ENCODE measurements at places on chromosomes 12 and 14.
A peak's percentile ranks its signal among the peaks of the same experiment; 100 is the strongest.

DNA sequence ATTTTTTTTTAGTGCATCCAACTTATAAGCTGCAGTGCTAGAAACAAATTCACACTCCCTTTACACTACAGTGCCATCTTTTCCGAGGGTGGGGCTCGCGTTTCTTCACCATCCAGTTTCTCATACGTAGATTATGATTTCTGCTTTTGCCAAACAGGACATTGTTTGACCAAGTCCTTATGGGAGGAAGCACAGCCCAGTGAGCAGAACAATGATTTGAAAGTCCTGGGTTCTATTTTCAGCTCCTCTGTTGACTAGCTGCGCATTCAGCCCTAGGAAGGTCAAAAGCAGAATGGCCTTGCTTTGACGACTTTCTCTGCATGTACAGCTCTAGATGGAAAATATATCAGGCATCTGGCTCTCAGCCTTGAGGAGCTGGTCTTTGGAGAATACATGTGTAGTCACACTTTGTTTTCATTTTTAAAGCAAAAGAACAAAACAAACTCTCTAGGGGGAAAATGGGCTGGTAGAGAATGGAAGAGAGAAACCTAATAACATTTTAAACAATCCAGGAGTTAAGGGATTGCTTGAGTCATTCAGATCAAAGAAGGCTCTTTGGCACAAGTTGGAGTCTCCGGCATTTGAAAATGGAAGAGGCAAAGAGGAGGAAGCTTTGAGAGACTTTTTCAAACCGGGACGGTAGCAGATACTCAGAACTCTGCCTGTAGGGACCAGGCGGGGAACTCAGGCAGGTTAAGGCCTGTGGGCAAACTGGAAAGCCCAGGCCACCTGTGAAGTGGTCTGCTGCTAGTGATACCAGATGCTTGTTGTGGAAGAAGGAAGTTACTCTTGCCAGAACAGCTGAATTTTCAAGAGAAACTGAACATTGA lies 257.3 kb upstream of the PLEKHG7 start:
- peak; percentile 21 for DNase-seq

DNA sequence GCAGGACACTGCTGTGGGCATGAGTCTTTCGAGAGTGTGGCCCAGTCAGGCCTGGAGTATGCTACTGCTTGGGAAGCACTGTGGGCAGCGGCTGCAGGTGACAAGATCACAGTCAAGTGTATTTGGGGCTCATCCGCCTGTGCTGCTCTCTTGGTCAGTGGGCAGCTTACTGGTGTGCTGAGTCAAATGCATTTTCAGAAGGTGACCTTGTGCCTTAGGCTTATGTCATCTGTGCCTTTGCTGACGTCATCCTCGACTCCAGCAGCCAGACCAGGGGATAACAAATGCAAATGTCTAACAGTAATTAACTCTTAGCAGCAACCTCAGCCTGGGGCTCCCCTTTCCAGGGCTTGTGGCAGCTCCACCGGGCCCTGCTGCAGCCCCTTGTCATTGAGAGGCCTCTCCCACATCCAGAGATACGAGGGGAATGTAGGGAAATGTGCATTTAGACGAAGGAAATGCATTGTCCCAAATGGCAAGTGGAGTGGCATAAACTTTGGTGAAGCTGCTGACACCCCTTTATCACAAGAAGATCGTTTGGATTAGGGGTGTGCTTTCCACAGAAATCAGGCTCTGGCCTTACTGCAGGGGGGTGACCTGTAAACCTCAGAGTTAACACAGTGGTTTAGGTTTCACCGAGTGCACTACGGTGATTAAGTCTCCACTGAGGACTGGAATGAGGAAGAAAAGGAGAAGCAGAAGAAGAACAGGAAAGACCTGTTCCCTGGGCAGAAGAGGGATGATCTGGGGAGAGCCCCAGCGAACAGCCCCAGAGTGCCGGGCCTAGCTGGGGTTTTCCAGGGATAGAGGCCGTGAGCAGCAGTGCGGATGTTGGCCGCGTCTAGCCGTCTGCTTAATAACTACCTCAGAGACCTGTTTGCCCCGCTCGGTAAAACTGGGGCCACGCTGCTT lies 39.7 kb downstream of the PSMA6 start:
- DNase-seq: no peak

- DNase-seq: no peak
Measured at GRCh38 chr12:113370923-113371682, 12.7 kb downstream of the PLBD2 start.

- peak; percentile 28 for DNase-seq
Measured at GRCh38 chr12:97148941-97149559, 242.0 kb downstream of the NEDD1 start.

DNA sequence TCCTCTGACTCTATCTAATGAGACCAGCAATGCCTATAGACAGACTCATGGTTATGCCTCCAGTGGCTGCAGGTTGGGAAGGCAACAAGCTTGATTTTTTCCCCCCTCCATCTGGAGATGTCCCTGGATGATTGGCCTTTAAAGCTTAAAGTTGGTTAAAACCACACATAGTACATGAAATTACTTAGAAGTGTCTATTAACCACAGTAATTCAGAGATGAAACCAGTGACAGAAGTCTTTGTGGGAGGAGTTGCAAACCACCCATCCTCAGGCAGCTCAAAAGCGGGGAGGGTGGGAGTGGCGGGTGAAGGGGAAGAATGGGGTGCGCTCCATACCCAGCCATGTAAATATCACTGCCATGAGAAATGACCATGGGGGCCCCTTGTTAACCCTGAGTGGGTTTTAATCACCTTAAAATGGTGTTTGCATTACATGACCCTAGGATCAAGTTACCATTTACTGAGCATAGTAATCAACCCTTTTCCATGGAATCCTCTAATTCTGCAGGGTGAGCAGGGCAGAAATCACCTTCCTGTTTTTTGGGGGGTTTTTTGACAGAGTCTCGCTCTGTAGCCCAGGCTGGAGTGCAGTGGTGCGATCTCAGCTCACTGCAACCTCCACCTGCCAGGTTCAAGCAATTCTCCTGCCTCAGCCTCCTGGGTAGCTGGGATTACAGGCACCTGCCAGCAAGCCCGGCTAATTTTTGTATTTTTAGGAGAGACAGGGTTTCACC lies 133.5 kb downstream of the FOXN3 start:
- DNase-seq: no peak

DNA sequence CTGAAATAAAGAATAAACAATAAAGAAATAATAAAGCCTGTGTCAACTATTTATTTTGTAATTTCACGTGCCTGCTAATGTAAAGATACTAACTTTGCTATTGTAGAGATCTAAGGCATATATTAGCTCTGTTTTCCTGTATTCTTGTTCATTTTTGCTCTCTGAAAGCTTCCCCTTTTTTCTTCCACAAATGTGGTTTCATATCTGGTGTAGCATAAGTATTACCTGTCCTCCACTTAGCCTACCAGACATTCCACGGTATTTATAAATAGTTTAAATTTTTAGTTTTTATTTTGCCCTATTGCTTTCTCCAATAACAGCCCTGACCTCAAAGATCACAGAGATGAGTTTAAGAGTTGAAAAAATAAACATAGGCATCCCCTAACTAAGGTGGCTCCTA lies 92.6 kb upstream of the ATP2B1 start:
- DNase-seq: no peak

GRCh38 chr12:32211066-32211899 lies 104.6 kb downstream of the BICD1 start:
- no peak for DNase-seq

DNA sequence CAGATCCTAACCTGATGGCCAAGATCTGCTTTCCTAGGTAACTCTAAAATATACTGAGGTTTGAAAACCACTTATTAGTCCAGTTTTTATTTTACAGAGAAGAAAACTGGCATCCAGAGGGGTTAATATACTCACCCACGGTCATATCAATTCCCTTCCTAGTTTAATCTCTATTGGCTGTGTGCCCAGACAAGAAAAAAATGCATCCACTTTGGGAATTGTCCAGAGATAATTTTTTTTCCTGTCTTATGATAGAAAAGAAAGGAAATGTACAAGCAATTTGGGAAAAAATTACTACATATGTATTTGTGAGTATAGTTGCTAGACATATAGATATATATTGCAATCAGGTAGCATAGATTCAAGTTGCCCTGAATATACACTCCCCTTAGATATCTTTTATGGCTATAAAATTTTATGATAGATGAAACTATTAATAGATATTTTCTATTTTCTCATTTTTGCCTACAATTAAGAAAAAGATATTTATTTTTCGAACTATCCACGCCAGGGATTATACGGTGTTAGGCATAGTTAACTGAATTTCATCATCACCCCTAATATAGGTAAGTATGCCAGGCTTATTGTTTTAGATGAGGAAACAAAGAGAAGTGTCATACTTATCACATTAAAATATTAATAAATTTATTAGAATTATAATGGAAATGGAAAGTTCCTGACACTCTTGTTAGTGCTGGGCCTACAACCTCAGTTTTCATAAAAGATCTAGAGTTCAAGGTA lies 100.5 kb upstream of the SLC38A2 start:
- no peak for DNase-seq

GRCh38 chr12:115623764-115624334 lies 653.6 kb downstream of the MED13L start:
- DNase-seq: peak; percentile 61

- no peak for DNase-seq
Measured at GRCh38 chr14:57495416-57495815, 1.8 kb upstream of the CCDC198 start.
